Putamen (tissue), 1 donor: ENCODE measurements at places on chromosomes 3 and 15.

DNA sequence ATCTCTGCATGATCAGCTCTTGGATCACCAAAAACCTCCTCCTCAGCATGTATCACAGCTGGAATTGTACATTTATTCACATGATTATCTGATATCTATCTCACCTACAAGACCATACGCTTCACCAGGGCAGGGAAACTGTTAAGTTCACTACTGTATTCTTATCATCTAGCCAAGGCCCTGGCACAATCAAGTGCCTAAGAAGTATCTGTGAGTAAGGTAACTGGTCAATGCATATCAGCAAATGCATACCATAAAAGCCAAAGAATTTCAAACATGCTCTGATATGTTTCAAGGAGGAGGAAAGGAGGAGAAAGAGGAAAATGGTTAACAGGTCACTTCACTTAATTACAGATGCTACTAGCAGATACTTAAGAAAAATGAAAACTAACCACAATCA is 158.4 kb downstream of the LIPC start:
- no peak for DNase-seq

GRCh38 chr3:179848711-179849110 is 188.0 kb downstream of the PEX5L start:
- no peak for DNase-seq

GRCh38 chr15:90105521-90105920 is 3.3 kb upstream of the IDH2 start:
- no peak for DNase-seq

GRCh38 chr3:106488331-106488730 is 619.5 kb upstream of the CBLB start:
- no peak for DNase-seq

DNA sequence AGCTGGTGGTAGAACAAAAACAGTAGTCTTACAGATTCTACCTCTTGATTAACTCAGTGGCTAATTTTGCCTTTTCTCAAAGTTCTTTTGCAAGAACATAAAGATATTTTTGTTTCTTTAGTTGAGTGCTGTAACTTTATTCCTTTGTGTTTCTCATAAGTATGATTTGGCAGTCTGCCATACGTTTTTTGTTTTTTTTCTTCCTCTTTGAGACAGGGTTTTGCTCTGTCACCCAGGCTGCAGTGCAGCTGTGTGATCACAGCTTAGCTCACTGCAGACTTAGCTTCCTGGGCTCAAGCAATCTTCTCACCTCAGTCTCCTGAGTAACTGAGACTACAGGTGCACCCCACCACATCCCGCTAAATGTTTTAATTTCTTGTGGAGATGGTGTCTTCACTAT is 22.4 kb downstream of the B3GNT5 start:
- DNase-seq, result no peak

GRCh38 chr3:38649500-38650247 is at the start of gene SCN5A:
Gene SCN5A (minus strand): TSS chr3:38649687. CDS start chr3:38633307, 16,380 bp downstream.
- DNase-seq, result no peak
